NCI-H2171 treated with DMSO at 0.1 percent for 48 hours (cell line): ENCODE measurements at places on chromosomes 1 and 21.

GRCh38 chr21:25424048-25424447 is 183.2 kb downstream of the MRPL39 start:
- DNase-seq, result no peak

DNA sequence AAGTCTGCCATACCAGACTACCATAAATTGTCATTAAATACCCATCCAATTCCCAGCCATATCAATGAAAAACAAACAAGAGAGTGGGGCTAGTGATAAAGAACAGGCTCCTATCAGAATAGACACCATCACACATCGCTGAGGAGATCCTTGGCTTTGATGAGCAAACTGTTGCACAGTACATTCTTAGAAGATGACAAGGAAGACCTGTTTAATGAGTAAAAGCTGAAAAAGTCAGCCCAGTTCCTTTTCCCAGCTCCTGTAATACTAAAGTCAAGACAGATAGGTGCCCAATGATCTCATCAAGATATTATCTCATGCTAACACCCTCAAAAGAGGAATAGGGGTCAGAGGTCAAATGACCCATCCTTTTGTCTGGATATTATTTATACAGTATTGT is 164.5 kb upstream of the COA6 start:
- no peak for DNase-seq

GRCh38 chr1:15797614-15798390 is 9.6 kb downstream of the UQCRHL start:
- no peak for DNase-seq

- no peak for DNase-seq
These were observed 40.5 kb downstream of the SLC5A9 start for GRCh38 chr1:48263041-48263440.

GRCh38 chr1:68331117-68331865 is 99.0 kb upstream of the WLS start:
- DNase-seq, result no peak

- peak; percentile 55 for DNase-seq
These were observed 618 bp downstream of the JAM2 start for GRCh38 chr21:25639551-25640201.

DNA sequence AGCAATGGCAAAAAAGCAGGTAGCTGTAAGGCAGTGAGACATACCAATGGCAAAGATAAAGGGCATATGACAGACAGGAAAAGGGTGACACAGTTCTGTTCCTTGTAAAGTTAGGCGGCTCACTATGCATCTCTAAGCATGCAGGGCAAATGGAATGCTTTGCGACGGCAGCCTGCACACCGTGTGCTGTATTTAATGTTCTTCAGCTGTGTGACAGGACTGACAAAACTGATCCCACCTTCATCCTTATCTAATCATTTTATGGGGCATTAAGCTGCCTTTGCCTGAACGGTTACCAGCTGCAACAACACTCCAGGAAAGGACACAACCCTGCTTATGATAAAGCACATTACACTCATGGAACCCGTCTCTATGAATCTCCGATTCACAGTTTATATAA is 80.5 kb upstream of the VAV3 start:
- DNase-seq, result no peak

DNA sequence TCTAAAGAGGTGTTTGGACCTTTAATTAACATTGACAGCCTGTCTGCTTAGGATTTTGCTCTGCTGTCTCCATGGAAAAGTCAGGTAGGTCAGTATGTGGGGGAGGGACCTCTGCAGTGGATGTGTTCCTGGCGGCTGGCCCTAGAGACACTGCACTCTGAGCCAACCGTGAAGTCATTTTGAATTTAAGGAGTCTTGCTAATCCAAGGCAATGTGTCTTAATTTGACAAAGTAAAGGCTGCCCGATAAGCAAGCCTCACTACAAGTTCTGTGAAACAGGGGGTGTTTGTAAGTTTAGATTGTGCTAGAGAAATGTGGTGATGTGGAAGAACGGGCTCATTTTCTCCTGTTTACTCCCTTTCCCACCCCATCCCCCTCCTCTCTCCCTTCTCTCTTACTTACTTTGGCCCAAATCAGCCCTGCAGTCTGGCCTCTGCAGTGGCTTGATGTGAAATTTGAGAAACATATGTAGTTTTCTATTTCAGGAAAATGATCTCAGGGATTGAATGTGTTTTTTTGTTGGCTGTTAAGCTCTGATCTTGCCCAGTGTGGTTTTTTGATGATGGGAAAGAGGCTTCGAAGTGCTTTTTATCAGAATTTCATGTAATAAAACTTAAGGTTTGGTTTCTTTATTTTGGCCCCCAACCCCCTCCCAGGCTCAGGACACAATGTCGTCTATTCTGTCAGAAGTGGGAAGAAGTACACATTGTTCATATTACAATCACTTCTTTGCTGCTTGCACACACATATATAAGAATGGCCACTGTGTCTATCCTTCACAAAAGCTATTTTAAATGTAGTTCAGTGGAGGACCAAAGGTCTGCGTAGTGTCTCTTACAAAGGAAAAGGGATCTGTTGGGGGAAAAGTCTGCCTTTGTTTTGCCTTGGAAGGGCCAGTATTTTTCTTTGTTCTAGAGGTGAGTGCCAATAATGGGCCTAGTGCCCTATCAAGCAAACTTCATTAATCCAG is 96.6 kb downstream of the FGGY start:
- peak; percentile 95 for DNase-seq

GRCh38 chr1:37958690-37959089 is 11.8 kb upstream of the INPP5B start:
- no peak for DNase-seq

DNA sequence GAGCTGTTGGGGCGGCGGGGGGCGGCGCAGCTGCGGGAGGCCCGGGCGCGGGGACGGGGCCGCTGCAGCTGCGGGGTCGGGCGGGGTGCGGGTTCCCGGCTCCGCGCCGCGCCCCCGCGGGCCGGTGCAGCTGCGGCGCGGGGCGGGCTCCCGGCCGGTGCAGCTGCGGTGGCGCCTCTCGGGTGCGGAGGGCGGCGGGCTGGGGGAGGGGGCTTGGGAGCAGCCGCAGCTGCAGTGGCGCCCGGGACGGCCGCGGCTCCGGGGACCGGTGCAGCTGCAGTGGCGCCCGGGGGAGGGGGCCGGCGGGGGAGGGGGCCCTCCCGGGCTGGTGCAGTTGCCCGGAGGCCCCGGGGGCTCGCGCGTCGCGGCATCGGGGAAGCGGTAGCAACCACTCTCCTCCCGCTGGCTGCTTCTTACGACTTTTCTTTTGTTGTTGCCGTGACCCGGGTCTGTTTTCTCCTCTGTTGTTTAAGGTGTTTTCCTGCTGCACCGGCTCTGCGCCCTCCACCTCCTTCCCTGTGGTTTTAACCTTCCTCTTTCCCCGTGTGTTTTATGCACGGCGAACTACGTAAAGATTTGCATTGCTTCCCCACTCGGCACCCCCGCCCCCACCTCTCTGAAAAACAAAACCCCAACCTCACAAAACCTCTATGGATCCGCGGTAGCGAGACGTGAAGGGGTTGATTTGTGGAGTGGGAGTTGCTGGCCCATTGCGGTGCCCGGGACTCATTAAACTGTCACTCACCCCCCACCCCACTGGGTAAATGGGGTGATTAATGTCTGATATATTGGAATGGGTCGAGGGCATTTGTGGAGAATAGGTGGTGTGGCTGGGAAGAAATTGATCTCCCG is 1.7 kb upstream of the ZBTB18 start:
- peak; percentile 48 for DNase-seq

DNA sequence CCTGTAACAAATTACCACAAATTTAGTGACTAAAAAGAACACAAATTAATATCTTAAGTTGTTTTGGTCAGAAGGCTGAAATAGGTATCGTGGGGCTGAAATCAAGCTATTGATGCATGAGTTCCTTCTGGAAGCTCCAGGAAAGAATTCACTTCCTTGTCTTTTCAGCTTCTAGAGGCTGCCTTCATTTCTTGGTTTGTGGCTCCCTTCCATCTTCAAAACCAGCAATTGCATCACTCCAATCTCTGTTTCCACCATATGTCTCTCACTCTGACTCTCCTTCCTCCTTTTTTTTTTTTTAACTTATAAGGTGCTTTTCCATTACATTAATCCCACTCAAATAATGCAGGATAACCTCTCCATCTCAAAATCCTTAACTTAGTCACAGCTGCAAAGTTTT is 78.4 kb downstream of the OLFM3 start:
- DNase-seq, result no peak

DNA sequence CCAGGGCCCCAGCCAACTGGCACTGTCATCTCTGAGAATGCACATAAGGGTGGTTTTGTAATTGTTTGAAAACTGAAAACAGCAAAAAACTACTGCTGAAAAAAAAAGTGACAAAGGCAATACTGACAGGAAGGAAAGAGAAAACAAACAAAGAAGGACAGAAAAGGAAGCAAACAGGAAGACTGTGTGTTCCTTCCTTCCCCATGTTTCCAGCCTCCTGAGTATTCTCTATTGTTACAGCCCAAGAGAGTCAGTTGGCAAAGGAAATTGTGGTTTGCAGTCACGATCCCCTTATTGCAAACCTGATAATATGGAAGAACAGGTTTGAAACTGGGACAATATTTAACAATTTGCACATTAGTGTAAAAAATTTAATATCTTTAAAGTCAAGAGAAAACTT is 1177.6 kb downstream of the PLA2G4A start:
- DNase-seq, result no peak

GRCh38 chr1:192732787-192733186 is 76.1 kb upstream of the RGS2 start:
- DNase-seq, result peak; percentile 34

DNA sequence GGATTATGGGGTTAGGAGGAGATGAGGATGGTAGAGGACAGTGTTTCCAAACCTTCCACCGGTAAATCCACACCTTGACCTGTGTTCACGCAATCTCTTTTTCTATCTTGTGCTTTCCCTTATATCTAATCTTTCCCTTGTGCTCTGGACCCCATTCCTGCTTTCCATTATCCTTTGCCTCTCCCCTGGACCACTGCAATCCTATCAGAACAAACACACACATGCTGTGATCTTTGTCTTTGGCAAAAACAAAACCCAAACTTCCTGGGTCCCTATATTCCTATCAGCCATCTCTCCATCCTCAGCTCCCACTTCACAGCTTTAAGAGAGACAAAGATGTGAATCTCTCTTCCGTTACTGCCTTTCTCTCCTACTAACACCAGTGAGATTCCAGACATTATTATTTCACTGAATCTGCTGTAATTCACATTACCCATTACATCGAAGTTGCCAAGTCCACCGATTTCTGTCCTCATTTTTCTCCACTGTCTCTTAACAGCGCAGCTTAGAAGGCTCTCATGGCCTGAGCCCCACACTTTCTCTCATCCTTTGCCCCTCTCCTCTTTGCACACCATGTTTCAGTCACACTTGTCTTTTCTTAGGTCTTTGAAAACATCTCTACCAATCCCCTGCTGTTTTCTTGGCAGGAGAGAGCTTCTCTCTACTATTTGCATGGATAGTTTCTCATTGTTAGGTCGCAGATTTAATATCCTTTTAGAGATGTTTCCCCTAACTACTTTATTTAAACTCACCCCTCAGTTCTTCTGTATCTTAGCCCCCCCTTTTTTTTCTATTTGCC is 230.0 kb upstream of the B3GALT2 start:
- no peak for DNase-seq

DNA sequence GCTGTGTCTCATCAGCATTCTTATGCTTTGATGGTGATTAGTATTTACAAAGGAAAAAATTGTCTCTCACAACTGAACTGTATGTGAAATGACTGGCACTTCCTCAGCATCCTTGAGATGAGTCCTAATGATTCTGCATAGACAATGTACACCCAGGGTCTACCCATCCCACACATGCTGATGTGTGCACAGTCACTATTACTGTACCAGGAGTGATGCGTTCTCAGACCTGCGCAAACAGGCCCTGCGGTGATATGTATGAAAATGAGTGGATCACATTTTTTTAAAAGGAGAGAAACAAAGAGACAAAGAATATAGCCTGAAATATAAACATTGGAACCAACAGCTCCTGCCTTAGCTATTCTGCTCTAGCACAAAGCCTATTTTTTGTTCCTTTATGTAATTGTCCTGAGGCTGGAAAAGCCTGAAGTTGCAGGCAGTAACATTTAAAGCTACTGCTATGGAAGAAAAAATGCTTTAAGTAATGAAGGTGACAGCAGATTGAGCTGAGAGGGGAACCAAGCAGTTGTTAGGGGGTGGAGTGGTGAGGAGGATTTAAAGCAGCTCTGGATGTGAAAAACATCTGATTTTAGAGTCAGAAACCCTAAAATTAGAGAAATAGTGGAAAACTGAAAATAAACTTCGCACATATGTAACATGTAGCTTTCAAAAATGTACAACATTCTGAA is 5.5 kb downstream of the RCAN1 start:
- no peak for DNase-seq

- peak; percentile 18 for DNase-seq
These were observed 730 bp downstream of the CDC42SE1 start for GRCh38 chr1:151058692-151059091.

DNA sequence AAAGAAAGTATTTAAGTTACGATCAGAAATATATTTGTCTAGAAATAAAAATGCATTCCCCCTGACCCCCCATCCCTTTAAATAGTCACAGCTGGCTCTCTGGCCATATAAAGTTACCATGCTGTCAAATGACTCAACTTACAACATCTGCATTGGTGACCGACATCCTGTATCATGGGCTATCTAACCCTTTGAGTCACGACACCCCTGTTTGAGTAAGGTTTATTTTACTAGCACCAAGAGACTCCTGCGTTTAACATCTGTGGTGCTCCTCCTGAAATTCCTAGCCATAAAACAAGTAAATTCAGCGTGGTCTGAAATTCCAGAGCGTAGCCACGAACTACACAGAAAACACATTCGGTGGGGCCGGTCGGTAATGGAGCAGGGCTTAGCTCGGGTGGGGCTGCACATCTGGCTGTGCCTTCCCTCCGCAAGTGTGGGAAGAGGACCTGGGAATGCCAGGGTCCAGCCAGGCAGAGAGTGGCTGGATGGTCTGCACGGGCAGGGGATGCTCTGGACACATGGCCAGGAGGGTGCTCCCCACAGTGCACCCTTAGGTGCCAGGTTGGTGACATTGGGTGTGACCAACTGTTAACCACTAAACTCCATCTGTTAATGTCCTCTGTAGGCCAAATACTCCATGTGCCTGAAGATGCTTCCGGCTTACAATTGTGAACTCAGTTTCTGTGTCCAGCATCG is 53.0 kb upstream of the CLDN14 start:
- no peak for DNase-seq

DNA sequence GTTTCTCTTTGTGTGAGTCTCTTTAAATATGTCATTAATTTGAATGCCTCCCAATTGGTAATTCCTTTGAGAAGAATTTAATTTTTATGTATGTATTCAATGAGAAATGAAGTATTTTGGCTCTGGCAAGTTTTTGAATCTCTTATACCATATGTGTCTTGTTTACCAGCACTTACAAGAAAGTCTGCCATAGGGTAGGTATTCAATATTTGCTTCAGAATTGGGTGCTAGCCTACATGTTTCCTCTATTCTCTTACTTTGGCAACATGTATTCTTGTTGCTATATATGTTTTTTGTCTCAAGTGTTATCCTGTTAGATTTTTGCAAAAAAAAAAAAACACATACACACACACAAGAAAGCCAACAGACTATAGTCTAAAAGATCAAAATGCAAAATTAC is 350.5 kb upstream of the PRMT6 start:
- DNase-seq, result no peak

DNA sequence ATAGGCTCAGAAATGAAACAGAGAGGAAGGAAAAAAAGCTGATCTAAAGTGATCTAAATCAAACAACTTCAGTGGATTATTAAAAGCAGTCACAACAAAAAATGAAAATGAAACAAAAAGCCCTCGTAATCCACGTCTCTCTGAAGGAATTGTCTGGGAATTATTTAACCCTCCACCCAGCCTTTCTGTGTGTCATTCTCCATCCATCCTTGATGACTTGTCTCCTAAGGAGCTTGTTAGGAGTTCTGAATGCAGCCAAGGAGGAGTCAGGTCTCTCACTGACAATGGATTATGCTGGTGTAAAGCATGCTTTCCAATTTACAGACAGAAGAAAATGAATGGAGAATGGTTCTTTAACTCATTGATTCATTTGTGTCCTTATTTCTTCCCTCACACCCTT is 359.3 kb upstream of the RUNX1 start:
- DNase-seq, result no peak
